ENCODE measurements at places on chromosomes 7 and 10.

- DNase-seq, result no peak
These were observed 224.0 kb upstream of the PLXDC2 start for GRCh38 chr10:19592276-19592675.

- DNase-seq, result no peak
These were observed 14.4 kb downstream of the SNX10 start for GRCh38 chr7:26305869-26306665.

DNA sequence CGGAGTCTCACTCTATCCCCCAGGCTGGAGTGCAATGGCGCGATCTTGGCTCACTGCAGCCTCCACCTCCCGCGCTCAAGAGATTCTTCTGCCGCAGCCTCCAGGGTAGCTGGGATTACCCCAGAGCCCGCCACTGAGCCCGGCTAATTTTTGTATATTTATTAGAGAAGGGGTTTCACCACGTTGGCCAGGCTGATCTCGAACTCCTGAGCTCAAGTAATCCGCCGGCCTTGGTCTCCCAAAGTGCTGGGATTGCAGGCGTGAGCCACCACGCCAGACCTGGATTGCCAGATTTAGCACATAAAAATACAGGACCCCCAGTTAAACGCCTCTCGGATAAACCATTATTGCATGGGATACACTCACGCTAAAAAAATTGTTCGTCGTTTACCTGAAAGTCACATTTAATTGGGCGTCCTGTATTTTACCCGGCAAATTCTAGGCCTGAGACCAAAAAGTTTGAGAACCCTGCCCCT lies 375 bp upstream of the GATAD1 start:
- no peak for DNase-seq

GRCh38 chr10:22534849-22535604 lies 179.4 kb downstream of the PIP4K2A start:
- no peak for DNase-seq

- DNase-seq, result no peak
These were observed 202.3 kb downstream of the AHR start for GRCh38 chr7:17500736-17501135.

DNA sequence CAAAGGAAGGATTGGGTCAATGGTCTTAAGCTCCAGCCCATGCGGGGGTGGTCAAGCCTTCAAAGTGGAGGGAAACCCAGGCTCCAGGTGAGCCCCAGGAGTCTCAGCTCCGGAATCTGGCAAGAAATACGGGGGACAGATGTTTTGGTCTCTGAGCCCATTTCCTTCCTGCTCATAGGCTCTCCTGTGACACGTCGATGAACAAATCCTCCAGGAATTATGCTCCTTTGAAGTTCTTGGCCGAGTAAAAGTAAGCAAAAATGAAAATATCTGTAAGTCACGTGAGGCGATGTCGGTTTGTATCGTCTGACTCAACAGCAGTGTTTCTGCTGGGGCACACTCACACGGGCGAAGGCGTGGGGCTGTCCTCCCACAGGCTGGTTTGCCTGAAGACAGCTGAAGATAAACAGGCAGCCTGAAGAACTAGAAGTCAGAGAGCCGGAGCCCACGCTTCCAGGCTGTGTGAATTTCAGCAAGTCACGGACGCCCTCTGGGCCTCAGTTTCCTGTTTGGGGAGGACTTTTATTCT lies 52.6 kb upstream of the SMNDC1 start:
- DNase-seq, result no peak

DNA sequence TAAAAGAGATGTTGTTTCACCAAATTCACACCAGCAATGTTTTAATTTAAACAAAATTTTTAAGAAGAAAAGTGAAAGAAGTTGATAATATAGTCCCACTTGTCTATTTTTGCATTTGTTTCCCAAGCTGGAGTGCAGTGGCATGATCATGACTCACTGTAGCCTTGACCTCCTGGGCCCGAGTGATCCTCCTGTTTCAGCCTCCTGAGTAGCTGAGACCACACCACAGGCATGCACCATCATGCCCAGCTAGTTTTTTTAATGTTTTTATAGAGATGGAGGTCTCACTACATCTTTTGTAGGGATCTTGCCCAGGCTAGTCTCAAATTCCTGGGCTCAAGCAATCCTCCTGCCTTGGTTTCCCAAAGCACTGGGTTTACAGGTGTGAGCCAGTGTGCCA lies 14.1 kb upstream of the NDUFA5 start:
- DNase-seq, result no peak

DNA sequence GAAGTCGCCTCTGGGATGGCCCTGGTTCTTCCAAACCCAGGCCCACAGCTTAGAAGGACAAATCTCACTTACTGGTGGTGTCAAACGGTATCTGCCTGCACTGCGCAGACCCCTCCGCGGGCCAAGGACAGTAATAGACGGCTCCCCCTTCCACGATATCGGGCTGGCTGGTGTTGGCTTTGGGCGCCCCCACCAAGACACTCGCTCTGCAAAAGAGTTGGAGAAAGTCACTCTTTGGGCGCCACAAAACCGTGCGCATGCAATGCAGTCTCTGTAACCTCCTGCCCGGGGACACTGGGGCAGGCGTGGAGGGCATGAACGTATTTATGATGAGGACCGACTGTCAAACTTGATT lies 1.1 kb downstream of the ITGA8 start:
- DNase-seq, result no peak

- no peak for DNase-seq
These were observed 2.3 kb upstream of the ELFN1 start for GRCh38 chr7:1667566-1668395.

DNA sequence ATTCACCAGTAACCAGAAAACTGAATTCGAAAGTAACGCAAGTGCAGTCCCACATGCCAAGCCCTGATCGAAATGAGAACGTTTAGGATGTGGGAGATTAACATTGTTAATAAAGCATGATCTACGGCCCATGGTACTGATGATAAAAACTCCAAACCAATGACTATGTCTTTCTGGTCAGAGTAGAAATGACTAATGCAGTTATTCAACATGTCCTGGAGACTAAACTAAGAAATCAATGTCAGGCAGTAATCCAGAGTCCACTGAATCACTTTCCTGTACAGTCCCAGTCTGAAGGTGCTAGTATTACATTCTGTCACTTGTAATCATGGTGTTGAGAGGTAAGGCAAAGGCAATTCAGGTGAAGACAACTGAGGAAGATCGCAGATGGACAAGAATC lies 14.4 kb downstream of the NPSR1 start:
- DNase-seq, result no peak

DNA sequence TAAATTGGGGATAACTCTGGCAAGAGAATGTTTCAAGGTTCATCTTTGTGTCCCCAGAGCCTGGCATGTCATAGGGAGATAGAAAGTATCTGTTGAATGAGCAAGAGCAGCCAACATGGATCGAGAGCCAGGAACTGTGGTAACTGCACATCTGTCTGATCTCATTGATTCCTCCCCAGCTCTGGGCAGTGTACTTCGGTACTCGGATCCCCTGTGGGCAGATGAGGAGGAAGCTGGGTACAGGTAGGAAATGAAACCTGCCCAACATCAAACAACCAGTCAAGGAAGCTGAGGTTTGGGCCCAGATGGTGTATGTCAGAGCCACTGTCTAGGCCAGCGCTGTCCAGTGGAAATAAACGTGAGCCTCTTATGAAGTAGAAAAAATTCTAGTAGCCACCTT lies 76.4 kb downstream of the GRK5 start:
- DNase-seq, result no peak

DNA sequence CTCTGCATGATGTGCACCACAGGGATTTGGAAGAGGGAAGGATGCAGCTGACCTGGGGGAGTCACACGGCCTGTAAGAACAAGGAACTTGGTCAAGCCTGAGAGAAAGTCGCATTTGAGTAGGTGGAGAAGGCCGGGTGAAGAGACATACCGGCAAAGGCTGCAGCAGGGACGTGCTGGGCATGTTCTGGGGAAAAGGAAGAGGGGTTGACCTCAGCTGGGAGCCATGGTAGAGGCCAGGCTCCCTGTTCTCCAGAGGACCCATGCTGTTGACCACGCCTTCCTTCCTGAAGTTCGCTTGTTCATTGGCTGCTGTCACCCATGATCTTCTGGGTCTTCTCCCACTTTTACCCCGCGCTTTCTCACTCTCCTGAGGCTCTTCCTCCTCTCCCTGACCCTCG lies 84.5 kb downstream of the HTR5A start:
- no peak for DNase-seq

GRCh38 chr10:99341860-99342490 lies 12.8 kb downstream of the CNNM1 start:
- no peak for DNase-seq

DNA sequence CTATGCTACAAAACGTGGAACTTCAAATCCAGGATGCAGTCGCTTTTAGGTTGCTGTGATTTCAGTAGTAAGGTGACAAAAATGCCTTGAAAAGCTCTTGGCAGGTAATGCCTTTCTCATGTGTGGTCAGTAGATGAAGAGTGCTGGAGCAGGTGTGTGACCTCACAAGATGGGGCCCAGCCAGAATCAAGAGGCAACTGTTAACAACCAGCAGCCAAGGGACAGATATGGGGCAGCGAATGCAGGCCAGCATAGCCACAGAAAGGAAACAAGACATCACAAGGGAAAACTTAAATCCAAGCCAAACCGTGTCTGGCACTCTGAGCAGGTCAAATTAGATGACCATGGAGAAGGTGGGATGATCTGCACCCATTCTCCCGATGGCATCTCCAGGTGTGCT lies 12.3 kb downstream of the HUS1 start:
- no peak for DNase-seq

Data from activated gamma-delta T cell treated with Interleukin-2 at 50 U/mL for 16 hours (primary cell).